ENCODE measurements at places on chromosomes 1 and 21.

- DNase-seq: no peak
These were observed 12.4 kb upstream of the ZP4 start for GRCh38 chr1:237902960-237903743.

DNA sequence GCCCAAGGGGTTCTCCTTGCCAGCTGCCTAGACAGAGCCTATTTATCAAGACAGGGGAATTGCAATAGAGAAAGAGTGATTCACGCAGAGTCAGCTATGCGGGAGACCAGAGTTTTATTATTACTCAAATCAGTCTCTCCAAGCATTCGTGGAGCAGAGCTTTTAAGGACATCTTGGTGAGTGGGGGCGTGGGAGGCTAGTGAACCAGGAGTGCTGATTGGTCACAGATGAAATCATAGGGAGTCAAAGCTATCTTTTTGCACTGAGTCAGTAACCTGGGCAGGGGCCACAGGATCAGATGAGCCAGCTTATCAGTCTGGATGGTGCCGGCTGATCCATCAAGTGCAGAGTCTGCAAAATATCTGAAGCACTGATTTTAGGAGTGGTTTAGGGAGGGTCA lies 64.8 kb upstream of the MRPS6 start:
- no peak for DNase-seq

- no peak for DNase-seq
These were observed 39.5 kb downstream of the TMEM51 start for GRCh38 chr1:15192916-15193550.

DNA sequence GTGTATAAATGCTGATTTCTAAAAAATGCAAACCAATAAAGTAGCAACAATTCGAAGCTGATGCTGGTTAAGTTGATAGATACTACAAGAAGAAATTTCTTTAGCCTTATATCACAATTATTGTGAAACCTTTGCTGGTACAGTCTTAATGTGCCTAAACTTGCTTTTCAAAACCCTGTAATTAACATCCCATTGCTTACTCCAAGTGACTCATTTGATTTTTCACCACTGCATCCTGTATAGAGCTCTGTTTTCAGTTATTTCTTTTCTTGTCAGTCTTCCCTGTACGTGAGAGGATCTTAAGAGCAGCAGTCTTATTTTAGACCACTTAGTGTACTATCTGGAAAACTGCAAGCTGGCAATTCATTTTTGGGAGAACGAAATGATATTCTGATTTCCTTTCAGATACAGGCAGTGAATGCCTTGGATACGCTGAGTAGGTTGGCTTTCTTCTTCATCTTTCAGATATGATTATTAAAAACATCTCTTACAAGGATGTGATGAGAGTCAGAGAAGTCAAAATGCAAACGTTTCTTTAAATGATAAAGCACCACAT lies 210.3 kb downstream of the KCTD3 start:
- DNase-seq: no peak

- DNase-seq: no peak
These were observed 222.9 kb upstream of the KCNK2 start for GRCh38 chr1:214859647-214860046.

GRCh38 chr1:11749996-11750395 lies 12.0 kb upstream of the C1orf167 start:
- DNase-seq: no peak

- no peak for DNase-seq
These were observed 301.8 kb upstream of the NRIP1 start for GRCh38 chr21:15366555-15366954.

- peak; percentile 30 for DNase-seq
These were observed 49.0 kb downstream of the SIM2 start for GRCh38 chr21:36747815-36748383.

- DNase-seq: no peak
These were observed 8.2 kb upstream of the IRF2BP2 start for GRCh38 chr1:234617986-234618736.

GRCh38 chr1:87208931-87209330 lies 119.7 kb upstream of the LMO4 start:
- peak; percentile 21 for DNase-seq

- DNase-seq: no peak
These were observed 19.4 kb downstream of the ZBTB40 start for GRCh38 chr1:22471078-22471477.

GRCh38 chr1:165592945-165593823 lies 37.9 kb upstream of the MGST3 start:
- DNase-seq: peak; percentile 66

GRCh38 chr1:221778535-221779142 lies 36.8 kb upstream of the DUSP10 start:
- DNase-seq: peak; percentile 4

DNA sequence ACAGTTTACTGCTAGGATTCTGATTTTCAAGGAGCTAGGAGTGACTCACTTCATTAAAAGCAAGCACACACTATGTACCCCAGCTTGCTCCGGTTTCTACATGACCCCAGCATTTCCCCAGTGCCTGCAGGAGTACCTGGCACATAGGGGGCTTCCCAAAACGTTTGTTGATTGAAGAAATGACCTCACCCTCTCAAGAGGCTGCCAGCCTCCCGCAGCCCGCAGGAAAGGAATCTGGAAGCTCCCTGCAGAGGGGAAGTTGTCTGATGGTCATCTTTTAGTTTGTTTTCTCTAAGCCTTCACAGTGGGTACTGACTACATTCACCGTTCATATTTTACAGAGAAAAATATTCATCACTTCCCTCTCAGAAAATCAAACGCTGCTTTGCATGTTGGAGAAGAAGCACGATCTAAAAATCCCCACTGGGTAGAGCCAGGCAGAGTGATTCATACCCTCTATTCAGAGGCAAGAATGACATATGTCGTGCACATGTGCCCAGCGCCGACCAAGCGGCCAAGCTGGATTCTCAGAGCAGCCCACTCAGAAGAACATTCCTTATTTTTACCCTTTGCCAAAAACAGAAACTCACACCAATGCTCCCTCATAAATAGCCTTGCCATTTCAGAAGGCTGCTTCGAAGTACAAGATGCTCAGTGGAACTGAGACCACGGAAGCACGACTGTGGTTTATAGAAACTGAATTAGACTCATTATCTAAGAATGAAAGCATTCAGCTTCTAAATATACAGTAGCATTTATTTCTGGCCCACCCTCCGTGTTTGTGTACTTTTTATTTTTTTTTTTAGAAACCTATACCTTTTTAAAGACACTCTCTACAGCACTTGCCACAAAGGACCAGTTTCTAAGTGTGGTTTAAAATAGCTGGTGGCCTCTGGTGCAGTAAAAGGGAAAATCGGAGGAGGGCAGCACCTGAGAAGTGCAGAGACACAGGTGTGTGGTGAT lies 143.2 kb downstream of the MIS18A start:
- DNase-seq: no peak

DNA sequence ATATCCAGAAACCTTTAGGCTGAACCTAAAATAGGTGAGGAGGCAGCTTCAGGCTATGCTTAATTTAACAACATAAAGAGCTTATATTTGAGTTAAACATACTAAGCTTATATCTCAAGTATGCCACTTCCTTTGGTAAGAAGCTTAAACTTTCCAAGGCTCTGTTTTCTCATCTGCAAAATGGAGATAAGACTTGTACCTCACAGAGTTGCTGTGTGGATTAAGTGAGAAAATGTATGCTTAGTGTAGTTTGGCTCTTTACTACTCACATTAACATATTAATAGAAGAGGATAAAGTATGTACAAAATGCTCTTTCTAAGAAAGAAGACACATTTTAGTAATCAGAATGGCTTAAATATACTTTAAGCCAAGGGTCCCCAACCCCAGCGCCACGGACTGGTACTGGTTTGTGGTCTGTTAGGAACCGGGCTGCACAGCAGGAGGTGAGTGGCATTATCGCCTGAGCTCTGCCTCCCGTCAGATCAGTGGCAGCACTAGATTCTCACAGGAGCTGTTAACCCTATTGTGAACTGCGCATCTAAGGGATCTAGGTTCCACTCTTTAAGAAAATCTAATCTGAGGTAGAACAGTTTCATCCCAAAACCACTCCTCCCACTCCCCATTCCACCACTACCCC lies 77.2 kb downstream of the HS2ST1 start:
- no peak for DNase-seq
